ENCODE measurements at places on chromosomes 1 and 21.

DNA sequence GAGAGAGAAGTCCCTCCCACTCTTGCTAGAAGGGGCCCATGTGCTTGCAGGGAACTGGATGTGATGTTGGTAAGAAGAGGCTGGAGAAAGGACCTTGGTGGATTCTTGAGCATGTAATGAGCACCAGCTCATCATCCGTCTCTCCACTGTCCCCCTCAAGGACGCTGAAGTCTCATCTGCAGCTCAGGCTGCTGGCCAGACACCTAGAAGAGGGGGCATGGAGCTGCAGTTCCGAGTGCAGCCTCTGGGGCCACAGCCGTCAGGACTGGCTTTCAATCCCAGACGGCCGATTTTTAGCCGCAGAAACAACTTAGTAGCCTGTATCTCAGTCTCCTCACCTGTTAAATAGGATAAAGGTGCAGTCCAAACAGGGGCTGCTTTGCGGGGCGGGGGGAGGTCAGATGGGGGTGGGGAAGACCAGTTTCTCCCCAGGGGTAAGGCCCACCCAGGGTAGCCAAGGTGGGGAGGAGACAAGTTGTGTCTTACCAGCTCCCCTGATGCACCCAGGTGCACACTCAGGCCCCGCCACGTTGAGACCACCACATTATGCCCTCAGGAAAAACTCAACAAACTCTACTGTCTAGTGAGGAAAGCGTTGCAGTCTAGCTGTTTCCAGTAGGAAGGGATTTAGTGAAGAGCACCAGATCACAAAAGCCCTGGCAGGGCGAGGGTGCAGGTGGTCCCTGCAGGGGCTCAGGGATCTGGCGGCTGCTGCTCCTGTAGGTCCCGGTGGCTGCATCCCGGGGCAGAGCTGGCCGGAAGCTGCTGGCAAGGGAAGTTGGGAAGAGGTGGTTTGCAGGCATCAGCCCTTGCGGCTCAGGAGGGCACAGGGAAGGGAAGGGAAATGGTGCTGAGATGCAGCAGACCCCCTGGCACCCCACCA is 29.5 kb downstream of the LDLRAP1 start:
- DNase-seq = no peak

GRCh38 chr1:32773018-32773763 is 44.0 kb downstream of the YARS1 start:
- no peak for DNase-seq

- DNase-seq = no peak
These were observed 26.0 kb upstream of the ESRRG start for GRCh38 chr1:216749232-216749631.

DNA sequence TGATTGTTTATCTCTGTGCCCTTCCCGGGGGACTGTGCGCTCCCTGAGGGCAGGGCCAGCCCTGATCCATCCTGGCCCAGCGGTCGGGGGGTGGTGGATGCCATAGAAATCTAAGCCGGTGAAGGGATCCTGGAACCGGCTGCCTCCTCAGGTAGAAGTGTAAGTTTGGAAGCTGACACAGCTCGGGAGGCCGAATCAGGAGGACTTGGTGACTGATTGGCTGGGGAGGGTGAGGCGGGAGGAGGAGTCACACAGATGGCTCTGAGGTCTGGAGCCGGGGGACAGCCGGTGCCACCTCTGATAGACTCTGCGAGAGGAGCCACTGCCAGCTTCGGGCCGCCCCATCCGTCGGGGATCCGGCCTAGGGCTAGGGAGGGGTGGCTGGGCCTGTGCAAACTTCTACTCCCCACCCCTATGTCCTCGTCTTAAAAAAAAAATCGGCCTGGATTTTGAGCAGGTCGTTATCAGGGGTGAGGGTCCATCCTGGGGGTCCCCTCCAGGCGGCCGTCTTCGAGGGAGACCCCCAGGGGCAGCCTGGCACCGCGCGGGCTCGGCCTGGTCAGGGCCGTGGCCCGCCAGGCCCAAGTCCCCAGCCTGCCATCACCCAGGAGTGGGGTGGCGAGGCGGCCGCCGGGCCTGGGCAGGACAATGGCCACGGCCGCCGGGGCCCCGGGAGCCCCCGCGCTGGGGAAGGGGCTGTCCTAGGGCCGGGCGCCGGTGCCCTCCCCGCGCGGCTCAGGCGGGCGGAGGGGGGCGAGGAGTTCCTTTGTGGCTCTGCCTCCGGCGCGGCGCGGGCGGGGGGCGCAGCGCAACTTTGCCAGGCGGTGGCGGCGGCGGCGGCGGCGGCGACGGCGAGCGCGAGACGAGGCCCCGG is 708 bp upstream of the ZNF362 start:
- peak; percentile 68 for DNase-seq

GRCh38 chr1:213245260-213245910 is 194.3 kb downstream of the RPS6KC1 start:
- no peak for DNase-seq

GRCh38 chr1:161962091-161962887 is 61.4 kb downstream of the OLFML2B start:
- no peak for DNase-seq

GRCh38 chr21:31142600-31142999 is 104.3 kb upstream of the KRTAP19-8 start:
- DNase-seq = no peak

DNA sequence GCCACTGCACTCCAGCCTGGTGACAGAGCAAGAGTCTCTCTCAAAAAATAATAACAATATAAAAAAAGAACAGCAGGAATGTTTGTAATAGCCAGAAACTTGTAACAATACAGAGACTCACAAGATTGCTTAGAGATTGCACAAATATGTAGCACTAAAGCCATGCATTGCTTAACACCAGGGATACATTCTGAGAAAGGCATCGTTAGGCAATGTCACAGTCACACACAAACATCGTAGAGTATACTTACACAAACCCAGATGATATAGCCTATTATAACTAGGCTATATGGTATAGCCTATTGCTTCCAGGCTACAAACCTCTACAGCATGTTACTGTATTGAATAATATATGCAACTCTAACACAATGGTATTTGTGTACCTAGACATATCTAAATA is 45.3 kb downstream of the GPATCH2 start:
- no peak for DNase-seq

- DNase-seq = no peak
These were observed 31.5 kb downstream of the FGGY start for GRCh38 chr1:59328353-59328752.

GRCh38 chr1:205245096-205245495 is 17.4 kb downstream of the TMCC2 start:
- no peak for DNase-seq

- DNase-seq = no peak
These were observed 28.5 kb upstream of the KCNA2 start for GRCh38 chr1:110634455-110635311.

DNA sequence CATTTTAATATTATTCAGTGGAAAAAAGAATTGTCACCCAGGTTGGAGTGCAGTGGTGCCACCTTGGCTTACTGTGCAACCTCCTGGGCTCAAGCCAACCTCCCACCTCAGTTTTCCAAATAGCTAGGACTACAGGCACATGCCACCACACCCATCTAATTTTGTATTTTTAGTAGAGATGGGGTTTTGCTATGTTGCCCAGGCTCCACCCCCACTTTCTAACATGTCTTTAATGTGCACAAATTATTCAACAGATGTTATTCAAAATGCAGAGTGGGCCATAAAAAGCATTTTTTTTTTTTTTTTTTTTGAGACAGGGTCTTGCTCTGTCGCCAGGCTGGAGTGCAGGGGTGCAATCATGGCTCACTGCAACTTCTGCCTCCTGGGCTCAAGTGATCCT is 17.3 kb downstream of the DDX59 start:
- no peak for DNase-seq

- DNase-seq = peak; percentile 50
These were observed 53.8 kb upstream of the TARDBP start for GRCh38 chr1:10958614-10959013.

DNA sequence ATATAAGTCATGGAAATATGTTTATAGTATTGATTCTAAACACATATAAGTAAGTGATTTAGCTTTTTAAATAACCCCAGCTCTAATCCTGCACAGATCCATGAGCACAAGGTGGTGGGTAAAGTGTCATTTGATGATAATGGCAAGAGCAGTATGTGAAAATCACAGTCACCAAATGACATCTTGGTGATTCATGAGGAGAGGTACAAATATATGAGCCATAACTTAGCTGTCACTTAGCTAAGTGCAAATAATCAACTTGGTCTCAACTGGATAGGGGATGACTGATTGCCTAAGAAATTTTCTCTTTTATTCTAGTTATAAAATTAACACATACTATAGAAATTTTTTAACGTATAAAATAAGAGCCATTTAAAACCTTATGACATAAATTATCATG is 198.1 kb downstream of the ZZZ3 start:
- DNase-seq = no peak

DNA sequence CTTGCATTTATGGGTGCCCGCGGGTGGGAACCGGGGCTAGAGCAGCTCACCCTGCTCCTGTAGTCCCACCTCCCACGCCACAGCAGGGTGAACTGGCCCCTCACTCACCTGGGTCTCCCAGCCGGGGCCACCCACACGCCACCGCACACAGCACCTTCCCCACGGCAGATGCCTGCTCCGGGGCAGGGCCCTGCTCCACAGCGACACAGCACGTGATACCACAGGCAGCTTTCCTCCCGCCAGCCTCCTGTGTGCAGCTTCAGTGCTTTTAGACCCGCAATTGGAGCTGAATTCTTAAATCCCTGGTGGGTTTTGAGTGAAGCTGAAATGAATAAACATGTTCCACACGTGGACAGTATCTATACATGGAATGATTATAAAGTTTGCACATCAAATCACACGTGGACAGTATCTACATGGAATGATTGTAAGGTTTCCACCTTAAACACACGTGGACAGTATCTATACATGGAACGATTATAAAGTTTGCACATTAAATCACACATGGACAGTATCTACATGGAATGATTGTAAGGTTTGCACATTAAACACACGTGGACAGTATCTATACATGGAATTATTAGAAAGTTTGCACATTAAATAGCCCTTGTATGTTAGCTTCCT is 93.1 kb upstream of the COL6A1 start:
- no peak for DNase-seq

GRCh38 chr1:43239484-43239883 is 30.3 kb upstream of the TMEM125 start:
- DNase-seq = no peak

GRCh38 chr21:42377211-42377950 is 11.0 kb upstream of the TFF1 start:
- no peak for DNase-seq

GRCh38 chr1:159898527-159898926 is 1.4 kb downstream of the CFAP45 start:
- DNase-seq = no peak

- DNase-seq = no peak
These were observed 29.8 kb upstream of the A3GALT2 start for GRCh38 chr1:33350611-33351280.

DNA sequence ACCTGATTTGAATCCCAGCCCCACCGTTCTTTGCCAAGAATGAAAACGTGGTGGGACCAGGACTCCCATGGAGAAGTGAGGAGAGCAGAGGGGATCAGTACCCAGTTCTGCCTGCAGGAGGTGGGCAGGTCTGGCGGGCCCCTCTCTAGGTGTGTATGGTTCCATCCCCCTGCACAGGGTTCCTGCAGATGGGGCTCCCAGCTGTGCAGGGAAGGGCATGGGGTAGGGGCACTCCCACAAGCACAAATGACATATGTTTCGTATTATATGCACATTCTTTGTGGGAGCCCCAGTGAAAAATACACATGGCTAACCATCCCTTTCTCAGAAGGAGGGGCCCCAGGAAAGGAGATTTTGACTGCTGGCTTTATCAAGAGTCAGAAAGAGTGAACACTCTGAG is 144.6 kb downstream of the PLPP3 start:
- no peak for DNase-seq

DNA sequence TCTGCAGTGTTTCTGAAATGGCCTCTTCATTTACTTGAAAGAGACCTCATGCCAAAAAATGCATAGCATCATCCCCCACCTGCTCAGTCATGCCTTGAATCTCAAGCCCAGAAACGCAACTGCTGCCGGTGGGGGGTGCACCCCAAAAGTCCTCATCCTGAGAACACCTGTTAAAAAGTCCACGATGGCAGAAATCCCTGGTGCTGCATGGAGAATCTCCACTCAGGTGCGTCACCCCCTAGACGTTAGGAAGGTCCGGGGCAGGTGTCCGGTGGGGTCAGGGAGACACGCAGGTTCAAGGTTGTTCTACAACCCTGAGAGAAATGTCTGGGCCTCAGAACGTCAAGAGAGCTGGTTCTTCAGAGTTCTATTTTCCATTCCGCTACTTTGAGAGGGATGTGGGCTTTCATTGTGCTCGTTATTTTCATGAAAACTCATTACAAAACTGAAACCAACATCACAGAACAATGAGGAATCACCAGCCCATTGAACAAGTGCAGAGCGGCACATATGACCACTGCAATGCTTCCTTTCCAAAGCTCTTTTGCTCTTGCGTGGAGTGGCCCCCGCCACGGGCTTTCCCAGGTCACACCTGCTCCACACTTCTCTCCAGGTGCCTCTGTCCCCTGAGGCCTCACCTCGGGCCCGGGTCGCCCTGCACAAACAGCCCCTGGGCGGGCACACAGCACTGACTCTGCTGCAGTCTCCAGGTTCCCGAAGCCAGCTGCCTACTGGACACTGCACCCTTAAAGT is 201.9 kb downstream of the TOMM20 start:
- DNase-seq = no peak

DNA sequence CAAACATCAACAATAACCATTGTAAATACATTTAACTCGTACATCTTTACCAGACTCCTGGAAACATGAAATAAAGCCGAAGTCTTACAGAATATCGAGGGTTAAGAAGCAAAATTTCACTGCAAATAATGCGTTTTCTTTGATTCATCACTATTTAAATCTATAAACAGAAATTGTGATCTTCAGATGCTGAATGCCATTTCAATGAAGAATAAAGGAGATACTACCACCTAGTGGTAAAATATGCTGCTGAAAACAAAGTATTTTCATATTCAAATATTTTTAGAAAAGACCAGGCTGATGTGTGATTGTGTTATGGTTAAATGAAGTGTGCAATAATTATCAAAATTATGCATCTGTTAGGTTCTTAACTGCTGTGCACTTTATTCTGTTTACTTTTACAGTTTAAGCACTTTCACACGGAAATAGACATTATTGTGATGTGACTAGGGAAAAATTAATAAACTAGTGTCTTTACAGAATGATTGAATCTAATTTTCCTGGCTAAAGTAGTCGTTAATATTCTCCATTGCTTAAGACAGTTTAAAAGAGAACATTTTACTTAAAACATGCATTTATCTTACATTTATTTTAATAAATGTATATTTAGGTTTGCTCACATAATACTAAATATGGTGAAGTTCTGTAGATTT is 1093.1 kb downstream of the MRPL39 start:
- DNase-seq = no peak

GRCh38 chr1:205091043-205091740 is 6.9 kb upstream of the TMEM81 start:
- DNase-seq = no peak

GRCh38 chr1:92461364-92462097 is 25.2 kb downstream of the GFI1 start:
- no peak for DNase-seq

Measured in iPS DF 19.7 (cell line).